Activated CD8-positive, alpha-beta memory T cell treated with anti-CD3 and anti-CD28 coated beads, Interleukin-2, amount 50 U/mL, for 48 hours (primary cell): ENCODE measurements at places on chromosomes 2 and 18.

GRCh38 chr18:40985436-40985835 is 969.6 kb upstream of the PIK3C3 start:
- no peak for DNase-seq

GRCh38 chr2:203909261-203909967 is 27.1 kb upstream of the ICOS start:
- no peak for DNase-seq

- no peak for DNase-seq
Measured at GRCh38 chr2:129006135-129006886, 687.6 kb upstream of the HS6ST1 start.

DNA sequence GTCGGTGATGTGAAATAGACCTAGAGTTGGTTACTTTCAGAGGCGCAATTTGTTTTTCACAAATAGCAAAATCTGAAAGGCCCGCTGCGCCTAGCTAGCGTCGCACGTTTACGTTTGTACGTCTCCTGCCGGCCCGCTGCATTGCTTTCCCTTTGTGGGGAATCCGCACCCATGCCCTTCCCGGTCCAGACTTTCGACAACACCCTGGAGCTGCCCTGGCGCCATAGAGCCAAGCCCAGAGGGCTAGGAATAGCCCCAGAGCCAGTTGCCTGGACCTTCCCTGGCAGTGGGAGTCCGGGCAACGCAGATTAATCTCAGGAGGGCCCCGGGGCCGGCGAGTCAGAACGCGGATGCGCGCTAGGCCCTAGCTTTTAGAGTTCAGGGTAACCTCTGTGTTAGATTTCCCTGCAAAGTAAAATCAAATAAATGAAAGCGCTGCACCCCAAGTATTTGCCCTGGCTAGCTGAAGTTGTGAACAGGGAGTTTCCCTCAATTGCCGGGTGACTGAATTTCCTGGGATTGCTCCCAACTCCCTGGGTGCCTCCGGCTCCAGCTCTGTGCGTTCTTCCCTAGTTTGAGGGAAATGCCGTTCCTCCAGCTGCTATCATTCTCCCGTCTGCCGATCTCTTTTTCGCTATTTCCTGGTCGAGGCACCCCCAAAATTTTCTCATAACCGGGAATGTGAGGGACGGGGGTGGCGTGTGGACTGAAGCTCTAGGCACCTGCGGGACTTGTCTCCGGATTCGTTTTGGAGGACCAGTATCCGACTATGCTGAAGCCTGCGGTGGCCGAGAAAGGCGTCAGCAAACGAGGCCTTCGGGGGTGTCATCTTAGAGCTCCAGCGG is 1.2 kb upstream of the EN1 start:
- DNase-seq: no peak

- no peak for DNase-seq
Measured at GRCh38 chr2:197159661-197160211, 150.8 kb downstream of the ANKRD44 start.

DNA sequence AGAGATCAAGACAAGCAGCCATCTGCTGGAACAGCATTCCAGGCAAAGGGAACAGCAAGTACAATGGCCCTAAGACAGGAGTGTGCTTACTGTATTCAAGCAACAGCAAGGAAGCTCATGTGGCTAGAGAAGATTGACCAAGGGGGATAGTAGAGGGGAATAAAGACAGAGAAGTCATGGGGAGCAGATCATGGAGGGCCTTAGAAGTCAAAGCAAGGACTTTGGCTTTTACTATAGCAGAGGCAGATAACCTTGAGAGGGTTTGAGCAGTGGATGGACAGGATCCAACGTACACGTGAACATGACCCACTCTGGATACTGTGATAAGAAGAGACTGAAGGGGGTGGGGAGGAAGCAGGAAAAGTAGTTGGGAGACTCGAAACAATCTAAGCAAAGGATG is 26.9 kb downstream of the SP5 start:
- no peak for DNase-seq

- no peak for DNase-seq
Measured at GRCh38 chr2:129765678-129766351, 213.7 kb upstream of the RAB6C start.
